CD8-positive, alpha-beta memory T cell (primary cell): ENCODE measurements at places on chromosomes 13 and 19.

DNA sequence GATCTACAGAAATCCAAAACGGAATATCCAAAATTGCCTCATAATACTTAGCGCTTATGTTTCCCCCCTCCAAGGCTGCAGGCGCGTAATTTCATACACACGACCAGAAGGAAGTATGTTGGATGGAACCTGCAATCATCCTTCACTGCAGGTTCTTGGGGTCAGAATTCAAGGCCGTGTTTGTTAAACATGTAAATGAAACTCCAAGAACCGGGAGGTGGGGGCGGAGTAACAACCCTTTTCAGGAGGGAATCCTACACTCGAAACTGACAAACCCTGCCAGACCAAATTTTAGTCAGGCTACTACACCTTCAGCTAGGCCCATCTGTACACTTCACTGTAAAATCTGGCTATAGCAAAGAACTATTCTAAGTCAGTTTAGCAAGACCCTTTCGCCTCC lies 1.3 kb downstream of the ZNF607 start:
- DNase-seq, result no peak

- no peak for DNase-seq
Measured at GRCh38 chr13:83372786-83373185, 509.5 kb downstream of the SLITRK1 start.

GRCh38 chr13:39538816-39539790 lies 63.9 kb downstream of the LHFPL6 start:
- DNase-seq, result no peak

GRCh38 chr19:45442778-45443461 lies 19.2 kb upstream of the ERCC1 start:
- no peak for DNase-seq

GRCh38 chr19:44646049-44646416 lies 2.3 kb downstream of the PVR start:
- no peak for DNase-seq

DNA sequence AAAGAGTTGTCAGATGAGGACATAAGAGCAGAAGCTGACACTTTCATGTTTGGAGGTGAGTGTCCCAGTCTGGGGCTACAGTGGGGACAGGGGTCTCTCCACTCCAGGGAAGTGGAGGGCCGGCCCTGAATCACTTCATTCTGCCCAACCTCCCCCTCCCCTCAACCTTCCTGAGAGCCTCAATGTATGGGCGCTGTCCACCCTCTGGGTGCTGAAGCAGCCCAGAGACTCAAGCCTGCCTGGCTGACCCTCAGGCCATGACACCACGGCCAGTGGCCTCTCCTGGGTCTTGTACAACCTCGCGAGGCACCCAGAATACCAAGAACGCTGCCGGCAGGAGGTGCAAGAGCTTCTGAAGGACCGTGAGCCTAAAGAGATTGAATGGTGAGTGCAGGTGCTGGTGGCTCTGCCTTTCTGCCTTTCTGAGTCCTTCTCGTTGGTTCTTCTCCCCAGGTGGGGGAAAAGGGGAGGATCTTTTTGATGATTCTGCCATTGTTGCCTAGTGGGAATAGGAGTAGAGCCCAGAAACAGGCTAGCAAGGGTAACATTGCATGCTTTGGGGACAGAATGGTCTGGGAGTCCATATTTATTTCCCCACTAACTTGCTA lies 8.8 kb downstream of the CYP4F8 start:
- DNase-seq, result no peak

DNA sequence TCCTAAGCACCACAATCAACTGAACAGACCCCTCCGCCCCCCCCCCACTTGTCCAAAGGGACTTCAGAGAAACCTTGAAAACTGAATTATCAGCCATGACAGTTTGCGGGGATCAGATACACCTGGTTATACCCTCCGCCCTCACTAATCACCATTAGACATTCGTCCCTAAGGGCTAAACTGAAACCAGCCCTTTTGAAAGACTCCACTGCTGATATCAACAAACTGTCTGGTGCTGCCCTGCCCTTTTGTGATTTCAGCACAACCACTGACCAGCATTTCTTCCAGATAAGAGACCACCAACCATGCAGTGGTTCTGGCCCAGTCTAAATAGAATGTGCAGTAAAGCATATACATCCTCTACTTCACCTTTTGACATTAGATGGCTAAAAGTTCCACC lies 1422.9 kb downstream of the EFNB2 start:
- no peak for DNase-seq

DNA sequence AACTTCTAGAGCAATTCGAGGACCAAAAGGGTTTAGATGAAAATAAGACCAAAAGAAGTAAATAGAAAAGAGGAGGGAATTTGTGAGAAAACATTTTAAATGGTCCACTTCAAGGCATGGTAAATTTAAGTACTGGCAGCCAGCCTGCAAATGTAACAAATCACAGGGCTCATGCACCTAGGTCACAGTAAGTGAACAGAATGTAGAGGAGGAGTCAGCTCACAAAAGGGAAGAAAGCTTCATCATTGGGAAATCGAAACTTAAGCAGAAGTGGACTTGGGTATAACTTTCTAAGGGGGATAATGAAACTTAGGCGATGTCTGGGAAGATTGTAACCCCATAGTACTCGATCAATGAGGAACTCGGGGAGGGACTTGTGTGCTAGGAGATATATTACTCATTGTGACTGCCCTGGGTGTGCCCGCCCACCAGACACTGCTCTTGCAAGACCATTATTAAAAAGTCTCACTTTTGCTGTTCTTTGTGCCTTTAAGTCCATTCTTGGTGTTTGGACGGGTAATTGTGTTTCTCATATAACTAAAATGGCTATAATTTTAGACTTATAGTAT lies 1053.6 kb upstream of the MIR17HG start:
- DNase-seq, result no peak

GRCh38 chr13:107865643-107866031 lies 349.7 kb downstream of the LIG4 start:
- DNase-seq, result no peak

- DNase-seq, result no peak
Measured at GRCh38 chr13:39401046-39401705, 201.8 kb downstream of the LHFPL6 start.

GRCh38 chr13:28641600-28641926 lies 17.4 kb upstream of the POMP start:
- no peak for DNase-seq

GRCh38 chr13:23025864-23026608 lies 154.7 kb upstream of the SGCG start:
- no peak for DNase-seq

DNA sequence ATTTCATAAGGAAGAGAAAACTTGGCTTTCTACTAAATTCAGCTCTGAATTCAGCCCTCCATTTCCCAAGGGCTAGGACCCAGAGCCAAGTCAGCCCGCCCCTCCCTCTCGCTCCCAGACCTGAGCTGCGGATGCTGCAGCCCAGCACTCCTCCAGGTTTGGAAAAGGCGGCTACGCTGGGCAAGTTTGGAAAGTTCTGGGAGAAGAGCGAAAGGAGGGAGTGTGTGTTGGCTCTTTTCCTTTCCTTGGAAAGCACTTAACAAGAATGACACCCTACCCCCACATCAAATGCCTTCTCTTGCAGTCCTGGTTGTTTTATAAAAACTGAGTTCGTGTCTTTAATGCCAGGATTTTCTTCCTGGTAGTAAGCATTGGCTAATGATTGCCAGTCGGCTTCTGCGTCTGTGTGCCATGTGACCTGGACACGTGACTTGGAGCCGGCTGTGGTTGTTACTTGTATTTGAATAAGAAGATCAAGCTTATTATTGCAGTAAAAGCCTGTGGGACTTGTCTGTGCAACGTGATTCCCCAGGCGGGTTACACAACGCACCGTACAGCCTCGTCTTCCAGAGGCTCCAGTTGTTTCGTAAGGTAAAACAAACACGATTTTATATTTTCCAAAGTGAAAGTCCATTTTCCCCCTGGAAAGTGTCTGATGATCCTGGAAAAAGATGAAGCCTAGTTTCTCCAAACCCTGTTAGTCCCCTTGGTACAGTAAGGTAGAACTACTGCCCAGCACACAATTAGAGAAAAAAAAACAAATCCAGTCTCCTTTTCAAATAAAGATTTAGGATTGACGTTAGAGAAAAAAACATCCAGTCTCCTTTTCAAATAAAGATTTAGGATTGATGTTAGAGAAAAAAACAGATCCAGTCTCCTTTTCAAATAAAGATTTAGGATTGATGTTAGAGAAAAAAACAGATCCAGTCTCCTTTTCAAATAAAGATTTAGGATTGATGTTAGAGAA lies 26.8 kb upstream of the UBE2L5 start:
- DNase-seq, result peak; percentile 74

DNA sequence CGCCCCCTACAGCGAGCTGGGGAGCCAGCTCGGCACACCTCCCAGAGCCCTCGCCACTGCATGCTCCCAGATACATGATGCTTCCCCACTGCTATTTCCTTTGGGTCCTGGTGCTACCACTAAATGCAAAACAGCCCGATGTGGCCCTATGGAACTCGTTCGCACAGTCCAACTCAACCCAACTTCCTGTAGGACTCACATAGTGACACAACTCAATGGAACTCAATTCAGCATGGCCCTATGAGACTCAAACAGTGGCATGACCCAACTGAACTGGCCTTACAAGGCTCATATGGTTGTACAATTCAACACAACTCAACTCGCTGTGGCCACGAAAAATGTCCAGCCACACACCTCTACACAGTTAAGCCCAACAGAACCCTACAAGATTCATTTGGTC lies 3.5 kb downstream of the KCNA7 start:
- DNase-seq, result no peak

- no peak for DNase-seq
Measured at GRCh38 chr13:72004784-72005374, 137.9 kb upstream of the DACH1 start.

- DNase-seq, result no peak
Measured at GRCh38 chr13:78719367-78719766, 60.4 kb upstream of the OBI1 start.

GRCh38 chr19:47598407-47599349 lies 10.3 kb upstream of the BICRA start:
- DNase-seq, result no peak

DNA sequence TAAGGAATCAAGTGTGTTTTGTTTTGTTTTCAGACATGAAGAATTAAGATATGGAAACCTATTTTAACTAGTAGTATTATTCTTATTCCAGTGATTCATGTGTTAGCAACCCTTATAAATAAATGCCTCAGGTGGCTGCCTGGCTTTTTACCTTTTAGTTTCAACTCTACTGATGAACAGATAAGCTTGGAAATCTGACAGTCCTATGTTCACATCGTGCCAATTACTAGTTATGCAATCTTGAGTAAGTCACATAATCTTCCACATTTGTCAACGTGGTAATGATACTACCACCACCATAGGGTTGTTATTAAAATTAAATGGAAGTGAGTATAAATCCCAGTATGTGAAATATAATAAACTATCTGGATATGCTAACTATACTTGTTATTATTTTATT lies 64.3 kb downstream of the TBC1D4 start:
- no peak for DNase-seq

- DNase-seq, result no peak
Measured at GRCh38 chr19:51766461-51766860, 5.5 kb downstream of the FPR2 start.

DNA sequence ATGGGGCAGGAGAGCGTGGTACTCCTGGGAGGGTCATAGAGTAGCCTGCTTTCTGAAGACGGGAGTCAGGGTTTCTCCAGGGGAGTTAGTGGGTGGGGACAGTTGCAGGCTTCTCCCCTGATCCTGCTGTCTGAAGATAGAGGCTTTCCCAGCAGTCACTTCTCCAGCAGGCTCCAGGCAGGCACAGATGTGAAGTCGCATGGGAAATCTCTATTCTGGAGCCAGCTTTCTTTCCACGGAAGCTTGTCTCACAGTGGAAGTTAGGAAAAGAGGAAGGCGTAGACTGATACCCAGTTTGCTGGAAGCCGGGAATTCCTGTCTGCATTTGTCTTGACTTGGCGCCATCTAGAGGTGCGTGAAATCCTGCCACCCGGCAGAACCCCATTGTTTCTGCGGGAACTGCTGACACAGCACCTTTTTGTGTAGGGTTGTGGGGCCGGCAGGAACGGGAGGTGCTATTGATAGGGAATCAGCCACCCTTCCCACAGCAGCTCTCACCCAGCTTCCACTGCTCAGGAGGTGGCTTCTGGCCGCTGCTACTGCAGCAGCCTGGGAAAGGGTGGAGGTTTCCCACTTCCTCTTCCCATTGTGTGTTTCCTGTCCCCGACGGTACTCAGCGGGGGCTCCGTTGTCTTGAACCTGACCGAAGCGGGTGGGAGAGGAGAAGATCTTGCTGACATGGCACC lies 28.5 kb upstream of the NPAS1 start:
- DNase-seq, result peak; percentile 75

DNA sequence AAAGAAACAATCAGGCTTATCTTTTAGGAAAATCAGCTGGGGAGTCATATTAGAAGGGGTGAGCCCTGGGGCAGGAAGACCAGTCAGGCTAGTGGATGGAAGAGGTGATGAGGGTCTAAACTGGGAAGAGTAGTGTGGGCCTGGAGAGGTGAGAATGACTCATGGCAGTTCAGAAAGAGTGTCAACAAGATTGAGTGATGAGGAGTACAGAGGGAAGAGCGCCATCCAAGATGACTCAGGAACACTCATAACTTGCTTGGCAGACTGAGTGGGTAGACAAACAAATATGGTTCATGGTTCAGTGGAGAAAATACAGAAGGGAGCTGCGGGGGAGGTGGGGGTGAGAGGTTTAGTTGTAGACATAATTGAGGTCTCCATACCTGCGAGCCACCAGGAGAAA lies 17.3 kb upstream of the CLDN10 start:
- DNase-seq, result no peak

GRCh38 chr19:8831373-8831772 lies 731 bp downstream of the ZNF558 start:
- DNase-seq, result no peak

DNA sequence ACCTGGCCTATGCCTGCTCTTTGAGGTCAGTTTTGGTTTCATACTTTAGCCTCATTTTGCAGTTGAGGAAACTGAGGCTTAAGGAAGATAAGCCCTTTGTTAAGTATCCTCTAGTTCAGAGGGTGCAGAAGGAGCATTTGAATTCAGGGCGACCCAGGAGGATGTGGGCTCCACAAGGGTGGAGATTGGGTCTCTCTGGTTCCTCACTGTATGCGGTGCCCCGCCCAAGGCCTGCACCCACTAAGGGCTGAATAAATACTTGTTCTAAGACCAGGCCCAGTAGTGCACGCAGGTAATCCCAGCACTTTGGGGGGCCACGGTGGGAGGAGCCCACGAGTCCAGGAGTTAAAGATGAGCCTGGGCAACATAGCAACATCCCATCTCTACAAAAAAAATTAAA lies 768 bp upstream of the SLC44A2 start:
- DNase-seq, result no peak

GRCh38 chr19:15379999-15380647 lies 536 bp upstream of the AKAP8 start:
- DNase-seq, result no peak

- DNase-seq, result no peak
Measured at GRCh38 chr13:42114912-42115311, 66.5 kb downstream of the DGKH start.

DNA sequence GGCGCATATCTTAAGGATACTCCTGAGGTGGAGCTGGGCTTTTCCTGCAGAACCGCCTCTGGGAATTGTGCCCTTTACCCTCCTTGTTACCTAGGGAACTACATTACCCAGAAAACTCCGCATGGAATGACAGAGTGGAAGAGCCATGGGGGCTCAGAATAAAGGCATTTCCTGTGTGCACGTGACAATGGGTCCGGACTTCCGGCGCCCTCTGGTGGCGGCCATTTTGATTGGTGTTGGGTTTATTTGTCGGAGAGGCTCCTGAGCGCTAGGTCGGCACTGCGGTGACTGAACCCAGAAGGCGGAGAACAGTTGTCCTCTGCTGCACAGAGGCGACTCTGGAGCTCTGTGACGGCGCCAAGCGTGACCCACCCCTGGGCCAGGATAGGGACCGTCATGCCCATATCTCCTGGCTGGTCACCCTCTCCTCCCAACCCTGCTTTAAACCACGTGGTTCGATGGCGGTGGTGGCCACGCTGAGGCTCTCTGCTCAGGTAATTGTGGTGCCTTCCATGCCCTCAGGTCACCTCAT lies at the start of gene ZNF587B:
ZNF587B (plus strand) TSS at position 229 of the 532 bp plus-strand sequence; CDS start at position 459, 230 bp downstream.
- DNase-seq, result no peak
